ENCODE measurements at places on chromosomes 6 and 20.

DNA sequence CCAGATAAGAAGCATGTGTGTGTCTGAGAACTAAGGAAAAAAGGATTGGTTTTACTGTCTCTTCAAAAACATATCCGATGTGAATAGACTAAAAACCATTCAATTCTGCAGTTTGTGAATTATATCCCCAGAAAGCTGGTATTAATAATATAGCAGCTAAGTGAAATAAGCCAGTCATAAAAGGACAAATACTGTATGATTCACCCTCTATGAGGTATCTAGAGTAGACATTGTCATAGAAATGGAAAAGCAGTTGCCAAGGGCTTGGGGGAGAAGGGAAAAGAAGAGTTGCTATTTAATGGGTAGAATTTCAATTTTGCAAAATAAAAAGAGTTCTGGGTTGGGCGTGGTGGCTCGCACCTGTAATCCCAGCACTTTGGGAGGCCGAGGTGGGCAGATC, 137.5 kb downstream of the ATXN1 start:
- no peak for DNase-seq

GRCh38 chr6:140912686-140913085, 1220.0 kb upstream of the GJE1 start:
- DNase-seq, result no peak

DNA sequence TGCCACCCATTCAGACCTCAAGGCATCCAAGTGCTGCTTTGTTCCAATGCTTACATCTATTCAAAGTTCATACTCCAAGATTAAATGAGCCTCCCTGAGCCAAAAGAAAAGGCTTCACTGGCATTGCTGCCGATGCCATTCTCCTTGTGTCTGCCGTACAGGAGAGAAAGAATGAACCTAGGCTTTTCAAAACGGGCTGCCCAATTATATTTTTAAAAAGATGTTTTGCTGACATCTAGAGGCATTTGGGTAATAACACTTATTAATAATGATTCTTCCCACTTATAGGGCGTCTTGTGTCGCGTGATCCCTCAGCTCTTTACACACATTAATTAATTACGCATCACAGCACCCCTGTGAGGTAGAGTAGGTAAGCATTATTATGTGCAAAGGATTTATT, 545.6 kb downstream of the PKHD1 start:
- peak; percentile 93 for DNase-seq

DNA sequence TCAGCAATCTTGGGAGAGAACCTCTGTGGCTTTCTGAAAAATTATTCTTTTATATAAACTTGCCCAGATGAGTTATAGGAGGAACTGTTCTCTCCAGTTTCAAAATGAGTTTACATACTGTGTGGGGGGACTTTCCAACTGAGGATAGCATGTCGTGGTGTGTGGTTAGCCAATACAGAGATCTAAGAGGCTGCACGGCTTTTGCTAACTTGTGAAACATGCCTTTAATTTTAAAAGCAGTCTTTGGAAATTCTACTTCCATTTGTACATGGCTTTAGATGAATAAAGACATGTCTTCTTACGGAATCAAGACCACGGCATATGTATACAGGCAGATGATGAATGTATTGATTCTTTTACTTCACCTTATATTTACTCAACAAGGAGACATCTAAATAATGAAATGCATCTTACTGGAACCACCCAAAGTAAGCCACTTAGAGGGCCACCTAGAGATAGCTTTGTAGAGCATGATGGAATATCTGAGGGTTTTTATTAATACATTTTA, 39.8 kb downstream of the HIVEP1 start:
- no peak for DNase-seq

GRCh38 chr6:128005009-128005408, 104.2 kb upstream of the THEMIS start:
- DNase-seq, result no peak

DNA sequence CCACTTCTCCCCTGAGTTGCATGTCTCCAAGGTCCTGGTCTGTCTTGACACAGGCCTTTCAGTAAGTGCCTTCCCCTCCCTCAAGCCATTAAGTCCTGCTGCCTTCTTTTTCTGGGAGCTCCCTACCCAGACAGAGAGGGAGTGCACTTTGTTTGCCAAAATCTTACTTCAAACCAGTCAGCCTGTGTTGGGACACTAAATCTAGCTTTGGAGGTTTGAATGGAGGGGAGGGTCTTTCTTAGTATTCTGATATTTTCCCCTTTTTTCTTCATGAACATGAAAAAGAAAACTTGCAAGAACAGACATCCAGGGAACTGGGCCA, 170.7 kb upstream of the PMEPA1 start:
- DNase-seq, result no peak

- DNase-seq, result no peak
These were observed 182.2 kb upstream of the STXBP5 start for GRCh38 chr6:147022041-147022440.

DNA sequence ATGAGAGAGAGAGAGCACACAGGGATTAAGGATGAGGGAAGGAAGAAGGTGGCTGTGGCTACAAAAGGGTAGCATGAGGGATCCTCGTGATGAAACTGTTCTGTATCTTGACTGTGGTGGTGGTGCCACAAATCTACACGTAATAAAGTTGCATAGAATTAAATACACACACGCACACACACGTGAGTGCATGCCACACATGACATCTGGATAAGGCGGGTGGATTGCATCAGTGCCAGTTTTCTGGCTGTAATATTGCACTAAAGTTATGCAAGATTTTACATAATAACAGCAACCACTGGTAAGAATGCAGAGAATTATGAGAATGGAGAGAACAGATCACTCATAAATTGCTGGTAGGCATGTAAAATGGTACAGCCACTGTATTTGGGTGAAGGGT, 16.9 kb upstream of the STK35 start:
- no peak for DNase-seq

- DNase-seq, result no peak
These were observed 253.6 kb downstream of the THBS2 start for GRCh38 chr6:169000022-169000421.

- DNase-seq, result no peak
These were observed 4.1 kb upstream of the C6orf141 start for GRCh38 chr6:49546331-49546730.

GRCh38 chr6:134413241-134413643, 95.3 kb upstream of the SGK1 start:
- no peak for DNase-seq

- DNase-seq, result no peak
These were observed 30.3 kb downstream of the UTRN start for GRCh38 chr6:144315226-144315980.

DNA sequence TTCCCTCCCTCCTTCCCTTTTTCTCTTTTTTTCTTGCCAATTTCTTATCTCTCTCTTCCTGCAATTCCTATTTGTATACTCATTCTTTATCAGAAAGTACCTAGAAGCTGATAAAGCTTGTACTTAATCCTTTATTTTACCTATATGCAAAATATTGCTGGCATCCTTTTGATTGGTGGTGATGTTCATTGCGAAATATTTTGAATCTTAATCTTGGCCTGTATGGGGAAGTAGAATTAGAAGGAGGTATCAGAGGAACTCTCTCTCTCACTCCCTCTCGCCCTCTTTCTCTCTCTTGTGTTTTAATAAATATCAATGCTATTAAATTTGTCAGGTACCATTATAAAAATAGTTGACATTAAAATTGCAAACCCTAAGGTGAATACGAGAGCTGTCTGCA, 52.8 kb downstream of the UST start:
- no peak for DNase-seq

DNA sequence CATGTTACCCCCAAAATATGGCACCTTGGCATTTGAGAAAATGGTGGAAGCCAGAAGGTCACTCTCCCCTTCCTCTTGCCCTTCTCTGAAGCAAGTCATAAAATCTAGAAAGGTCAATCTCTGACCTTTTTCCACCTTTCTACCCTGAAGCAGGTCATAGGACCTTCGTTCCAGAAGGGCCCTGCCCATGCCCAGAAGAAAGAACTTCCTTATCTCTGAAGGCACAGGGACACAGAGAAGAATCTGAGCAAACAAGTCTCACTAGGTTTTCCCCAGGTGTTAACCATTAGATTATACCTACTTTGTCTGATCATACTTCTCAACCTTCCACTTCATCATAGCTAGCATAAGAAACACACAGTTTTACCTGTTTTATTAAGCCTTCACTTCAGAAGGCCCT, 42.5 kb downstream of the SMPDL3A start:
- no peak for DNase-seq

- no peak for DNase-seq
These were observed 52.9 kb downstream of the TRMT11 start for GRCh38 chr6:126039284-126039683.

DNA sequence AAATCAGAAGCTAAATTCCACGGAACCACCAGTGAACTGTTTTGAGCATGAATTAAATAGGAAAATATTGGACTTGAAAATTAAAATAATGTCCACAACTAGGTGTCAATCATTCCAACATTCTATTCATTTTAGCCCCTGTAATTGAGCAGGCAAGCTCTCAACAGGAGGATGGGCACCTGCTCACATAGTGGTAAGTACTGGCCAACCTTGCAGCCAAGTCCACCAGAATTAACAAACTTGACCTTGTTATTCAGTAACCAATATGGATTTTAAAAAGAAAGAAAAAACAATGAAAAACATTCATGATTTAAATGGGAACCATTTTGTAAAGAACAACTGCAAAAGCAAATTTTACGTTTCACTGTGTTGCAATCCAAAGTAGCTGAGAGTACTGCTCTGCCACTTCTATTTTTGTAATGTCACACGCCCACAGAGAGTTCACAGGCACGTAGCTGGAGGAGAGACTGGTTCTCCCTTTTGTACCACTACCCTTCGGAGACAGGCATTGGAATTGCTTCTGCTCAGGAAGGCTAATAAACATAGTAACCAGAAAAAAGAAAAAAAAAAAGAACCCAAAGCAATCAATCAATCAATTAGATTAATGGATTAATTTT, 75.2 kb upstream of the F13A1 start:
- no peak for DNase-seq

GRCh38 chr6:1062786-1063545, 248.9 kb upstream of the FOXQ1 start:
- DNase-seq, result no peak

- peak; percentile 9 for DNase-seq
These were observed 48.9 kb upstream of the EPHA7 start for GRCh38 chr6:93468291-93468690.

DNA sequence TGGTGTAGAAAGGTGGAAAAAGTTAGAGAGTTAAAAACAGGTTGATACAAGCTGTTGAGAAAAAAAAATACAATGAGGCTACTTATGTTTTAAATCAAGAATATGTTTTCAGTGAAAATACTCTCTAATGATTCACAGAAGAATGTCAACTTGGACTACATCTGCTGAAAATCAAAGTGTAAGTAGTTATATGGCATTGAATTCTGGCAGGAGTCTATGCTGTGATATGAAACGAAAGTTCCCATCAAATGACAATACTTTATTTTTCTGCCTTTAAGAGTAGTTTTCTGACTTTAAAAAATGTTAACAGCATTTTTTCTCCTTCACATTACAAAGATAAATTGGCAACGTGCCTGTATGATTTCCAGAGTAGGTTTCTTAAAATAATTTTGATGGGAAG, 158.3 kb downstream of the EYA4 start:
- no peak for DNase-seq

DNA sequence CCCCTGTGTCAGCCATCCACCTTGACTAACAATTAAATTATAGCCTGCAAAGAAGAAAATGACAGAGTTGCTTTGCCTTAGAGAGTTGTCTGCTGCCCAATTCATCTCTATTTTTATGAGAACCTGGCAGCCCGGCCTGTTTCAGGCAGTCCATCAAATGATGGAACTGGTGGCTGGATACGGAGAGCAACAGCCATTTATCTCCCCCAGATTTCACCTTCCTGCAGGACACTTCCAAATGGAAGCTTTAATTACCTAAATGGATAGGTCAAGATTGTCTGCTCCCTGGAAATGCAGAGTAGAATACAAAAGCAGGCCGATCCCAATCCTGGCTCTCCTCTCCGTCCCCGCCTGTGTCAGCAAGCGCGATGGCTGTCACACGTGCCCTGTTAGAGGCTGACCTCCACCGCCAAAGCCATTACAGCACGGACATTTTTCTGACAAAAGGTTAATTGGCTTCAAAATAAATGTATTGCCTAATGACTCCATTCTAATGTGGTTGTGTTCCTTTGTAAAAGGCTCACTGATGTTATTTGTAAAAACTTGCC, 86.7 kb downstream of the PACRG start:
- no peak for DNase-seq

DNA sequence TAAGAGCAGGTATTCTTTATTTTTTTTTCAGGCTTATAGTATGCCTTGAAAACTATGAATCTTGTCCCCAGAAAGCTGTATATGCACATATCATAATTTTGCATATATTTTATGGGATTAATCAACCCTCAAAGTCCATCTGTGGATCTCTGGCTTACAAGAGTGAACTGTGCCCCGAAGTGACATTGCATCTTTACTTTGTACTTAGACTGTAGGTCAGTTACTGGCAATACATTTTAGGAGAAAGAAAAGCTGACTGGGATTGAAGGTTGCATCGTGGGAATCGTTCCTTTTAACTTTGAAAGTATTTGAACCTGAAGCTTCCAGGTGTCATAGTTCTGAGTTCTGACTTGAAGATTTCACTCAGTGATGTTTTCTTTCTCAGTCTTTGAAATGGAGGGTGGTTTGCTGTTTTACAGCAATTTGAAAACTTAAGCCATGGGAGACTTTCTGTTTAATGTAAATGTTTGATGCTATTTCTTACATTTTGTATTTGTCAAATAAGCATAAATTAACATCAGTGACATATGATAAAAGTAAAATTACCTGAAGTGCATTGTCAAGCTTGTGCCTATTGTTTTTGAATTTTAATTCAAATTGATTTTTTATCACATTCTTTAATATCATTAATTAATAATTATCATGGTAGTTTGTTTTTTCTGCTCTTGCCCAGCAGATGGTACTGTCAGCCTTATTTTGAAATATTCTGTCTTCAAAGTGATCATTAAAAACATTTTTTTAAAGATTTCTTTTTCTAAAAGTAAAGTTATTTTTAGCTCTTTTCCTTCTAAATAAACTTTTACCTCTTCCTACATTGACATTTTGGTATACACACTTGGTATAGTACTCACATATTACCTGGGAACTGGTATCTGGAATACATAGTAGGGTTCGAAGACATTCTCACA, 29.0 kb downstream of the L3MBTL3 start:
- DNase-seq, result no peak

DNA sequence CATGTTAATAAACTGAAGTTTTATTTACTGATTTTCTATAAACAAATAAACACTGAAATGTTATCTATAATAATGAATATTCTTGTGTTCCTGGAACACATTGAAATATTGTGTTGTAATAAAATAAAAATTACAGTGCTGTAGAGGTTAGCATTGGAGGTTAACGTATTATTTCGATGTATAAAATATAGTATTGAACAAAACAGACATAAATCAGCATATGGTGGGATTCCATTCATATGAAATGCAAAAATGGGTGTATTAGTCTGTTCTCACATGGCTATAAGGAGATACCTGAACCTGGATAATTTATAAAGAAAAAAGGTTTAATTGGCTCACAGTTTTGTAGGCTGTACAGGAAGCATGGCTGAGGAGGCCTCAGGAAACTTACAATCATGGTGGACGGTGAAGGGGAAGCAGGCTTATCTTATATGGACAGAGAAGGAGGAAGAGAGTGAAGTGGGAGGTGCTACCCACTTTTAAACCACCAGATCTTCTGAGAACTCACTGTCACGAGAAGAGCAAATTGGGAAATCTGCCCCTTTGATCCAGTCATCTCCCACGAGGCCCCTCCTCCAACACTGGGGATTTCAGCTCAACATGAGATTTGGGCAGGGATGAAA, 24.6 kb upstream of the BMP6 start:
- DNase-seq, result no peak

- DNase-seq, result no peak
These were observed 199.2 kb downstream of the MAFB start for GRCh38 chr20:40489886-40490285.

Measured in NCI-H1417 (cell line).